ENCODE measurements at places on chromosomes 12 and 14. TPM values are rescaled to one million over a fixed set of nuclear protein-coding genes. Genes with fewer than 3 reads are reported as not detected.
A peak's percentile ranks its signal among the peaks of the same experiment; 100 is the strongest.

- no peak within 1 kb of the TSS for H3K27ac ChIP-seq
- peak; percentile 12 for DNase-seq
- H3K4me3 ChIP-seq, result no peak within 1 kb of the TSS
- H3K4me1 ChIP-seq, result no peaks in the 10 kb centered on the region
- H3K36me3 ChIP-seq, result no peaks in the 10 kb centered on the region
Observed at GRCh38 chr14:104085032-104085888, at the start of gene ASPG. Gene ASPG (plus strand): TSS chr14:104085700. CDS start chr14:104085771, 71 bp downstream.

DNA sequence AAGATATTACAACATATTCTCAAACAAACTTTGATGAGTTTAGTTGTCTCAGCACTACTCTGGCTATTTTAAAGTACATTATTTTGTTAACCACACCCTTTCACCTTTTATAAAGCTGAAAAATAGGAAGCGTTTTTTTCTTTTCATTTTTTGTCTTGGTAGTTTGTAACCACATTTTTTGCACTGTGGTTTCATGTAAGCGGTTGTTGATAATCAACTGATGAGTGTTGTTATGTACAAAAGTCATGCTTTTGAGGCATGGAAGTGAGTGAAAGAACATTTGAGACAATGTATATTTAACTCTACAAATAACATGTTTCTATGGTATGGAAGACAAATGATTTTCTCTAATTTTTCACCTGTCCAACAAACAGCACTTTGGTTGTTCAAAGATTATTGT is 52.1 kb upstream of the ATP2B1 start:
- H3K4me1 ChIP-seq, result peaks cover 49% of the 10 kb centered on the region
- no peak for DNase-seq
- H3K27me3 ChIP-seq, result no peaks in the 10 kb centered on the region
- peak overlapping the region; percentile 67 for H3K27ac ChIP-seq
- H3K36me3 ChIP-seq, result no peaks in the 10 kb centered on the region

- no peak overlapping the region for H3K4me3 ChIP-seq
- DNase-seq, result no peak
- peaks cover 9% of the 10 kb centered on the region for H3K4me1 ChIP-seq
- H3K27me3 ChIP-seq, result no peaks in the 10 kb centered on the region
- H3K27ac ChIP-seq, result no peak overlapping the region
- no peaks in the 10 kb centered on the region for H3K36me3 ChIP-seq
Observed at GRCh38 chr12:26092346-26093105, 32.3 kb downstream of the BHLHE41 start.

- no peaks in the 10 kb centered on the region for H3K4me1 ChIP-seq
- no peak overlapping the region for H3K27ac ChIP-seq
- no peak for DNase-seq
- no peak overlapping the region for H3K4me3 ChIP-seq
Observed at GRCh38 chr12:108975024-108975593, 45.8 kb downstream of the SVOP start.

DNA sequence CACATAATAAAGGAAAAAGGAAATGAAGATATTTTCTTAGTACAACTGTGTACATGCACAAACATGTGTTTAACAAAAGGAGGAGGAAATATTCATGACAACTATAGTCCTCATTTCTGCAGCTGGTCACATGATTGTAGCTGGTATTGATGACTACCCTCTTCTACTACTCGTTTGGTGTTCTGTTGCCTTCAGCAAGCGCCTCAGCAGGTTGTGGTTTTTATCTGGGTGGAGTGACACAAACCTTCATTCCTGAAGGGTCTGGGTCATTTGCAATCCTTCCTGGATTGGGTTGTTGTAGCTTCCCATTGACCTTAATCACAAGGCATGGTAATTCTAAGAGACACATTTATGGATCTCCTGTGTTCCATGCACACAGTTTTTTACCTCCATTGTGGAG is 1009.9 kb upstream of the USP15 start:
- no peaks in the 10 kb centered on the region for H3K27me3 ChIP-seq
- no peak overlapping the region for H3K27ac ChIP-seq
- H3K4me1 ChIP-seq, result no peaks in the 10 kb centered on the region
- H3K4me3 ChIP-seq, result no peak overlapping the region

- DNase-seq, result peak; percentile 59
- H3K4me3 ChIP-seq, result no peak overlapping the region
- H3K27me3 ChIP-seq, result peaks cover 26% of the 10 kb centered on the region
- no peaks in the 10 kb centered on the region for H3K36me3 ChIP-seq
- peaks cover 3% of the 10 kb centered on the region for H3K4me1 ChIP-seq
- no peak overlapping the region for H3K27ac ChIP-seq
Observed at GRCh38 chr12:120356567-120357030, 12.4 kb downstream of the MSI1 start.

- DNase-seq, result no peak
- H3K4me3 ChIP-seq, result no peak overlapping the region
- peaks cover 14% of the 10 kb centered on the region for H3K36me3 ChIP-seq
Observed at GRCh38 chr12:121165316-121165715, 32.6 kb downstream of the P2RX7 start.

DNA sequence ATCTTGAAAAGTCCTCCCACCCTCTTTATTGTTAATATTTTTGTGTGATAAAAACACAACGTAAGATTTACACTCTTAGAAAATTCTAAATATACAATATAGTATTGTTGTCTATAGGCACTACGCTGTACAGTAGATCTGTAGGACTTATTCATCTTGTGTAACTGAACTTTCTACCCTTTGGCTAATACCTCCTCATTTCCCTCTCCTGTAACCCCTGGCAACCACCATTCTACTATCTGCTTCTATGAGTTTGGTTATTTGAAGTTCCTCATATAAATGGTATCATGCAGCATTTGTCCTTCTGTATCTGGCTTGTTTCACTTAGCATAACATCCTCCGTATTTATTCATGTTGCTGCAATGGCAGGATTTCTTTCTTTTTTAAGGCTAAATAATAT is 5.2 kb upstream of the CLEC9A start:
- H3K27me3 ChIP-seq, result peaks cover 21% of the 10 kb centered on the region
- H3K4me3 ChIP-seq, result no peak overlapping the region
- H3K4me1 ChIP-seq, result no peaks in the 10 kb centered on the region

DNA sequence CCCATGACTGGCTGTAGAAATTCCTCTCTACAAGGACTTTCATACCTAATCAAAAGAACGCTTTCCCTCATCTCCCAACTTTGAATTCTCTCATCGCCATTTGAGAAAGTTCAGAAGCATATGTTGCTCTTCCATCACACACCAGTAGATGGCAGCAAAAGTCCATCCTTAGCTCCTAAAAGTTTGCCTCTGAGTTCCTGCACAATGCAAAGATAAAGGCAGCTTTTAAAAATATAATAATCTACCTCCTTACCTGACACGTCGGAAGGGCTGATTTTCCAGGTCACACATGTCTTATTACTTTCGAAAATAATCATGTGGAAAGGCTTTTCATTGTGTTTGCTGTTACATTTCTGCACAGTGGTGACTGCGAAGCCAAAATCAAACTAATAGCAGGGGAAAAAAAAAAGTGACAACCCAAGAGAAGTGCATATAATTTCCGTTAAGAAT is 456.7 kb upstream of the SEL1L start:
- H3K4me1 ChIP-seq, result no peaks in the 10 kb centered on the region
- H3K36me3 ChIP-seq, result no peaks in the 10 kb centered on the region
- no peak overlapping the region for H3K4me3 ChIP-seq
- no peak for DNase-seq
- H3K27ac ChIP-seq, result no peak overlapping the region

DNA sequence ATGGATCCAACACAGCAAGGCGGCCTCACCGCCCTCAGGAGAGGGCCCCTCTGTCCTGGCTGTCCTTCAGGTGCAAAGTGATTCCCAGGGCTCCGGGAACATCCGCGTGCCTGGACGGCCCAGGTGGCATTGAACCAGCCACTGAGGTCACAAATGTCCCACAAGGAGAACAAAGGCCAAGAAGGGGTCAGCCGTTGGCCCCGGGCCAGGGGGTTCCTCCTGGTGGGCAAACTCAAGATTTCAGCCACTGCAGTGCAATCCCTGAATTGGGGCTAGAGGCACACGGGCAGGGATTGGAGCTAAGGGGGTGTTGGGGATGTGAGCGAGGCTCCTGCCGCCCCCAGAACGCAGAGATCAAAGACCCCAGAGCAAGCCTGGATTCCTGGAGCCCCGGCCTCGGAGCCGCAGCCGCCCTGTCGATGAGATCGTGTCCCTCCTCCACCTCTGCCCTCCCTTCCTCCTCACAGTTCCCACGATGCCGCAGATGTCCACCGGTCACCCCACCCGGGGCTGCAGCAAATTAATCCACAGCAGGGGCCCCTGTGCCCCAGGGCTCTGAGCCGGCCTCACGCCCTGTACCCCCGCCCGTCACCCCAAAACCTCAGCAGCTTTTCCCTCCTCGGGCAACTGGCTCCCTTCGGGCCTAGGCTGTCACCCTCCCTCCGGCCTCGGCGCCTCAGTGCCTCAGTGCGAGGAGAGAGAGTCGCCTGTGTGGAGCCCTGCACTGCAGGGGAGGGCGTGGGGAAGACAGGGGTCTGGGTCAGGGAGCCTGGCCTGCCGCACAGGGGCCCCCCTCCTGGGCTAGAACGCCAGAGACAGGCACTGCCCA is 56.7 kb upstream of the GALNT9 start:
- H3K36me3 ChIP-seq, result no peaks in the 10 kb centered on the region
- peaks cover 17% of the 10 kb centered on the region for H3K27me3 ChIP-seq
- H3K4me3 ChIP-seq, result no peak overlapping the region
- H3K27ac ChIP-seq, result no peak overlapping the region
- H3K4me1 ChIP-seq, result no peaks in the 10 kb centered on the region

- H3K27me3 ChIP-seq, result no peaks in the 10 kb centered on the region
- H3K36me3 ChIP-seq, result peaks cover 39% of the 10 kb centered on the region
- no peak for DNase-seq
- H3K4me1 ChIP-seq, result peaks cover 30% of the 10 kb centered on the region
Observed at GRCh38 chr12:56146492-56147460, 5.6 kb upstream of the MYL6B start.

GRCh38 chr12:6228535-6229223 is 28.5 kb downstream of the CD9 start:
- DNase-seq, result no peak
- H3K27me3 ChIP-seq, result peaks cover 9% of the 10 kb centered on the region
- peaks cover 36% of the 10 kb centered on the region for H3K4me1 ChIP-seq
- H3K27ac ChIP-seq, result no peak overlapping the region
- no peak overlapping the region for H3K4me3 ChIP-seq

DNA sequence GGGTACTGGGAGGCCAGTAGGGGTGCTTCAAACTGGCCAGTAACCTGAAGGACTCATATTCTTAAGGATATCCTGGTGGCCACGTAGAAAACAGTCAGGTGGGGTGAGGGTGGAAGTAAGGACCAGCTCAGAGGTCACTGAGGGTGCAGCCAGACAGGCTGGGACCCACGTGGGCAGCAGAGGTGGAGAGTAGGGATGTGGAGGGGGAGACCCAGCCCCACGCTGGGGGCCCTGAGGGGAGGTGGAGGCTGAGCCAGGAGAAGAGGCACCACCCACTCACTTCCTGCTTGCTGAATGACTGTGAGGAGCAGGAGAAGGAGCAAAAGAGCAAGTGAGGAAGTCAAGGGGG is 12.6 kb upstream of the SERPINA3 start:
- peaks cover 1% of the 10 kb centered on the region for H3K27me3 ChIP-seq
- no peaks in the 10 kb centered on the region for H3K36me3 ChIP-seq

GRCh38 chr12:62215506-62215905 is 44.7 kb upstream of the USP15 start:
- no peak overlapping the region for H3K4me3 ChIP-seq
- H3K4me1 ChIP-seq, result peaks cover 2% of the 10 kb centered on the region
- DNase-seq, result no peak
- H3K27me3 ChIP-seq, result peaks cover 8% of the 10 kb centered on the region
- no peak overlapping the region for H3K27ac ChIP-seq

DNA sequence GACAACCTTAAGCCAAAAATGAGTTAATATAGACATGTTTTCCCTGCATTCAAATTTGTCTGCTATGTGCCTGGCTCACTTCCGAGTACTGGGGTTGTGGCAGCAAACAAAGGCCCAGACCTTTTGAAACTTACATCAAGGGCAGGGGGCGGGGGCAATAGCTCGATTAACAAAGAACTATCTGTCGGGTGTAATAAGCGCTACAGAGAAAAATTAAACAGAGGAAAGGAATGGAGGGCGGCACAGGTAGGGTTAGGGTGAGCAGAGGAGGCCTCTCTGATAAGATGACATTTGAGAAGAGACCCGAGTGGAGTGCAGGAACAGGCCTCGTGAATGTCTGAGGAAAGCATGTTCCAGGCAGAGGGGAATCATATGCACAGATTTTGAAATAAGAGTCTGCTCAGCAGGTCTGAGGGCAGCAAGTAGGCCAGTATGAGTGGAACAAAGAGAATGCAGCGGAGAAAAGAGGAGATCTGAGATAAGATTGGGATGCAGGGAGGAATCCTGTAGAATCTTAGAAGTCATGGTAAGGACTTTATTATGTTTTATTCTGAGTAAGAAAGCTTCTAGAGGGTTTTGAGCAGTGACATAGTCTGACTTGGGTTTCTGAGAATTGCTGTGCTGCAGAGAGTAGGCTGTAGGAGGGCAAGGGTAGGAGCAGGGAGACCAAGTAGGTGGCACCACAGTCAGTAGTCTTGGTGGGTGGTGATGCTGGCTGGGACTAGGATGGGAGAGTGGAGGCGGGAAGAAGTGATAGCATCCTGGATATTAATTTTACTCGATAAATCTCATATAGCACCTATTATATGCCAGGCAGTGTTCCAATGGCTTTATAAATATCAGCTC is 52.6 kb downstream of the BICDL1 start:
- H3K27me3 ChIP-seq, result no peaks in the 10 kb centered on the region
- no peak for DNase-seq
- H3K4me1 ChIP-seq, result no peaks in the 10 kb centered on the region
- no peak overlapping the region for H3K27ac ChIP-seq
- H3K36me3 ChIP-seq, result peaks cover 2% of the 10 kb centered on the region

- H3K27me3 ChIP-seq, result no peaks in the 10 kb centered on the region
- DNase-seq, result no peak
- H3K27ac ChIP-seq, result no peak overlapping the region
- H3K4me1 ChIP-seq, result no peaks in the 10 kb centered on the region
Observed at GRCh38 chr12:97936165-97936564, 473.6 kb downstream of the RMST start.

DNA sequence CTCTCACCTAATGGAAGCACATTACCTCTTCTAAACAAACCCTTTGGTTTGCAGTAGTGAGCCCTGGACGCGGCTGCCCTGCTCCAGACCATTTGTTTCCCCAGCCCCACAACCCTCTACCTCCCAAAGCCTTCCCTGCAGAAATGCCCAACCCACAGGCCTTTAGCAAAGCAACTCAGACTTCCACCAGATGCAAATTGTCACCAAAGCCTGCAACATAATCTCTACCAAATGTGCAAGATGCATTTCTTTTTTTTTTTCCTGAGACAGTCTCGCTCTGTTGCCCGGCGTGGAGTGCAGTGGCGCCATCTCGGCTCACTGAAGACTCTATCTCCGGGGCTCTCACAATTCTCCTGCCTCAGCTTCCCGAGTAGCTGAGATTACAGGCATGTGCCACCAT is 56.2 kb downstream of the VWF start:
- H3K27ac ChIP-seq, result no peak overlapping the region
- no peaks in the 10 kb centered on the region for H3K36me3 ChIP-seq
- H3K27me3 ChIP-seq, result peaks cover 18% of the 10 kb centered on the region
- no peak for DNase-seq

Gene CEBPE
- 0.17 TPM for total RNA-seq

Gene GLIPR1L1
- total RNA-seq, result not detected

Gene KRT86
- total RNA-seq, result not detected

Gene OR4E2
- total RNA-seq, result not detected

Gene CCND2
- 230 TPM for total RNA-seq
